ENCODE measurements at places on chromosomes 3 and 15.
A peak's percentile ranks its signal among the peaks of the same experiment; 100 is the strongest.

DNA sequence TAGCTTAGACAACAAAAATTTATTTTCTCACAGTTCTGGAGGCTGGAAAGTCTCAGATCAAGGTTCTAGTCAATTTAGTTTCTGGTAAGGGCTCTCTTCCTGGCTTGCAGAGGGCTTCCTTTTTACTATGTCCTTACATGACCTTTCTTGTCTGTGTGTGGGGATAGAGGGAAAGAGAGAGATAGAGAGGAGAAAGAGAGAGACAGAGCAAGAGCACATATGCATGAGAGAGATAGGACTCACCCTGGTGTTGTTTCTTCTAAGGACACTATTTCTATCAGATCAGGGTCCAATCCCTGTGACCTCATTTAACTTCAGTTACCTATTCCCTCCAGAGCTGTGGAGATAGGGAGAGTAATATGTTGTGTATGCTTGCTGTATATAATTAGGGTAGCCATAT lies 44.9 kb upstream of the TEX9 start:
- DNase-seq: no peak

GRCh38 chr3:50302095-50303012 lies 1.0 kb downstream of the HYAL1 start:
- DNase-seq: no peak

- no peak for DNase-seq
Measured at GRCh38 chr3:45010811-45011333, 15.2 kb upstream of the CLEC3B start.

- DNase-seq: no peak
Measured at GRCh38 chr3:12187448-12188327, 29.0 kb upstream of the TIMP4 start.

DNA sequence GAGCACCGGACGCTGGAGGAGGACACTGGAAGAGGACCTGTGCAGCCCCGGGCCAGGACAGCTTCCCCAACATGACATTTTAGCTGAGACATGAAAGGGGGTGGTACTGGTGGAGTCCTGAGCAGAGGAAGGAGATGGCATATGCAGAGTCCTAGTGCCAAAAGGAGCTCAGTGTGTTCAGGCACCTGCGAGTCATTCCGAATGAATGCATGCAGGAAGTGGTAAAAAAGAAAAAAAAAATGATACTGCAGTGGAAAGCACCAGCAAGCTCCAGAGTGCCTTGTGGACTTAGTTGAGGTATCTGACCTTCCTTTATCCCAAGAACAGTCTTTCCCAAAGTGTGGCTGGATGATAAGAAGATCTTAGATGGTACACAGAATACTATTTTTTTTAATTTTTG lies 6.6 kb upstream of the ZNF148 start:
- DNase-seq: no peak

DNA sequence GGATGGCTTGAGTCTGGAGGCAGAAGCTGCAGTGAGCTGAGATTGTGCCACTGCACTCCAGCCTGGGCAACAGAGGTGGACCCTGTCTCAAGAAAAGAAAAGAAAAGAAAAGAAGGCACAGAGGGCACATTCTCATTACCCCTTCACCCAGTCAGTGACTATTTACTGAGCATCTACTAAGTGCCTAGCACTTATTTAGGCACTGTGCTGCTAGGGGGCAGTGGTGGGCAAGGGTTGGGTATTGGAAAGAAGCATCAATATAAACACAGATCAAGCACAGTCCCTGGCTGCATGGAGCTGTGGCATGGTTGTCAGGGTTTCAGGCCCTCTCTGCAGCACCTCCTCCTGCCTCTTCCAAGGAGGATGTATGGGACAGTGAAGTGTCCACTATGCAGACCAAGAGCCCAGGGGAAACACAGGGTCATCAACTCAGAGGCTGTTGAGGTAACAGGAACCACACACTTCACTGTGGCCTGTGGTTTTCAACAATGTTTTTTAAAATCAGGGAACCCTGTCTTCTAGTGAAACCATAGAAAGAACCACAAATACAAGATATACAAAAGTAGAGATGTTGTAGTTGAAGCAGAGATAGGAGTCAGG lies 138.5 kb downstream of the RAB11A start:
- no peak for DNase-seq

DNA sequence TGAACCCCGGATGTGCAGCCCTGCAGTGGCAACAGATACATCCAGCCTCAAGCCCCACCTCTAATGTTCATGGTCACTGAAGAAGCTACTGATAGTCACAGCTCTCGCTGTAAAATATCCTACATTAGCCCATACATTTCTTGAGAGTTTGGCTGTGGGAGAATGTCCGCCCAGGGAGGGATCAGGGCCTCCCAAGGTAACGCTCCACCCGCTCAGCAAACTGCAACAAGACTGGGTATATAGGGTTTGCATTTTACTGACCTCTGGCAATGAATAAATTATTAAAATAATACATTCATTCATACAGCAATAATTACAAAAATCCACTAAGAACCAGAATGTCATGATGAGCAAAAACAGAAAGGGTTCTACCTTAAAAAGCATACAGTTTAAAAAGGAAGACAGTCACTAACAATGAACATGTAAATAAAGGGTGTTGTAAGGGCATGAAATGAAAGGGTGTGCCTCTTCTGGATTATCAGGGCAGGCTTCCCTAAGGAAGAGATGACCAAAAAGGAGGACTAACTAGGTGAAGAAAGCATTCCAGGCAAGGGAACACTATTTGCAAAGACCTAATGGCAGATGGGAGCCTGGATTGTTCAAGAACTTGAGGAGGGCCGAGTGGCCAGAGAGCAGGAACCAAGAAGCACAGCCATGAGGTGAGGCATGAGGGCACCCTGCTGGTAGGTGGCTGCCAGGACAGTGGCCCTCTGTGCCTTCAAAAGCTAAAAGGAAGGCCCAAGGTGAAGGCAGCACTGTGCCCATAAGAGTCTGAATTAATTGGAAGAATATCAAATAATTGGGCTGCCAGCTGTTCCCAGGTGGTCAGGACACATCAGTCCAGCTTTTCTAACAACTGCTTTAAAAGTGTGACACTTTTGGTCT lies 28.1 kb upstream of the CTDSPL start:
- DNase-seq: no peak

GRCh38 chr15:65804252-65804931 lies 12.3 kb upstream of the DENND4A start:
- DNase-seq: no peak

- DNase-seq: no peak
Measured at GRCh38 chr15:69058830-69059556, 44.5 kb downstream of the NOX5 start.

DNA sequence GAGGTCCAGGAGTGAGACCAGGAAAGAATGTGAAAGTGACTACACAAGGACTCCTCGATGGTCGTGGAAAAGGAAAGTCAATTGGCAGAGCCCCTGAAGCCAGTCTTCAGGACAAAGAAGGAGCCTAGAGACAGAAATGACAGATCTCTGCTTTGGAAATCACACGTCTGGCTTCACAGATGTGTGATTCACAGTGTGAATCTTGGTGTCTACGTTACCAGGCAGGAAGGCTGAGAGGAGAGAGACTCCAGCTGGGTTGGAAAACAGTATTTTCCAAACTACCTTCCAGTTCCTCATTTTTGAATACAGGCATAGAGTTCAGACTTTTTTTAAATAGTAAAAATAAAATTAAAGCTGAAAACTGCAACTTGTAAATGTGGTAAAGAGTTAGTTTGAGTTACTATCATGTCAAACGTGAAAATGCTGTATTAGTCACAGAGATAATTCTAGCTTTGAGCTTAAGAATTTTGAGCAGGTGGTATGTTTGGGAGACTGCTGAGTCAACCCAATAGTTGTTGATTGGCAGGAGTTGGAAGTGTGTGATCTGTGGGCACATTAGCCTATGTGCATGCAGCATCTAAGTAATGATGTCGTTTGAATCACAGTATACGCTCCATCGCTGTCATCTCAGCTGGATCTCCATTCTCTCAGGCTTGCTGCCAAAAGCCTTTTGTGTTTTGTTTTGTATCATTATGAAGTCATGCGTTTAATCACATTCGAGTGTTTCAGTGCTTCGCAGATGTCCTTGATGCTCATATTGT lies 6.0 kb downstream of the CCR2 start:
- no peak for DNase-seq

DNA sequence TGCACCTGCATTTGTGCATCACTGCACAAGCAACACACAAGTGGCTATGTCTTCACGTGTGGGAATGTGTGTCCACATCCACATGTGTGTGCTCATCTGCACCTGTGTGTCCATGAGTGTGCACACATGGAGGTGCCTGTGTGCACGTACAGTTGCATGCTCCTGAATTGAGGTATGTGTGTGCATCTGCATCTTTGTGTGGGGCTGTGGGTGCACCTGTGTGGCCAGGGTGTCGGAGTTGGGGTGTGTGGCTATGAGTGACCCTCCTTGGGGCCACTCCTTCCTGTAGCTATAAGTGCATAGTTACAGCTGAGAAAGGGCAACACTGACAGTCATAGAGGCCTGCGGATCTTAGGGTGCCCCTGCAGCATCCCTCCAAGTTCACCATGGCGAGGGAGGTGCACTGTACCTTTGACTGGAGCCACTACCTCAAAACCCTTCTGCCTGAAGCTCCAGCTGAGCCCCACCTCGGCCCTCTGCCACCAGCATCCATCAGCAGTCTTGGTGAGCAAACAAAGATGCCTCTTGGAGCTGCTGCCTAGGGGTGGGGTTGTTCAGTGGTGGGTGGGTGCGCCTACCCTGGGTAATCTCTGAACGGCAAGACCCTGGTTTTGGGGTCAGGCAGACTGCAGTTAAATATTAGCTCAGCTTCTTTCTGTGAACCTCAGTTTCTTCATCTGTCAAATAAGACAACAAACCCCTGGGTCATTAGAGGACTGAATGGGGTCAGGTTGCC lies 5.2 kb upstream of the HHATL start:
- no peak for DNase-seq

GRCh38 chr15:58269455-58270414 lies 131.6 kb downstream of the AQP9 start:
- no peak for DNase-seq

- no peak for DNase-seq
Measured at GRCh38 chr3:192620275-192620674, 107.1 kb downstream of the FGF12 start.

DNA sequence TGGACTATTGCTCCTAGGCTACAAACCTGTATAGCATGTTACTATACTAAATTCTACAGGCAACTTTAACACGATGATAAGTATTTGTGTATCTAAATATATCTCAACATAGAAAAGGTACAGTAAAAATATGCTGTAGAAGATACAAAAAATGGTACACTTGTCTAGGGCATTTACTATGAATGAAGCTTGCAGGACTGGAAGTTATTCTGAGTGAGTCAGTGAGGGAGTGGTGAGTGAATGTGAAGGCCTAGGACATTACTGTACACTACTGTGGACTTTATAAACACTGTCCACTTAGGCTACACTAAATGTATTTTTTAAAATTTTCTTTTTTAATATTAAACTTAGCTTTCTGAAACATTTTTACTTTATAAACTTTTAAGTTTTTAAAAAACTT lies 140.5 kb upstream of the SGO1 start:
- no peak for DNase-seq

GRCh38 chr3:120506828-120507774 lies 56.3 kb upstream of the FSTL1 start:
- DNase-seq: no peak

GRCh38 chr3:136783708-136784191 lies 31.6 kb upstream of the STAG1 start:
- no peak for DNase-seq

- DNase-seq: no peak
Measured at GRCh38 chr15:71054286-71054952, 60.9 kb upstream of the THSD4 start.

- DNase-seq: no peak
Measured at GRCh38 chr3:59641169-59641899, 591.5 kb upstream of the CFAP20DC start.

DNA sequence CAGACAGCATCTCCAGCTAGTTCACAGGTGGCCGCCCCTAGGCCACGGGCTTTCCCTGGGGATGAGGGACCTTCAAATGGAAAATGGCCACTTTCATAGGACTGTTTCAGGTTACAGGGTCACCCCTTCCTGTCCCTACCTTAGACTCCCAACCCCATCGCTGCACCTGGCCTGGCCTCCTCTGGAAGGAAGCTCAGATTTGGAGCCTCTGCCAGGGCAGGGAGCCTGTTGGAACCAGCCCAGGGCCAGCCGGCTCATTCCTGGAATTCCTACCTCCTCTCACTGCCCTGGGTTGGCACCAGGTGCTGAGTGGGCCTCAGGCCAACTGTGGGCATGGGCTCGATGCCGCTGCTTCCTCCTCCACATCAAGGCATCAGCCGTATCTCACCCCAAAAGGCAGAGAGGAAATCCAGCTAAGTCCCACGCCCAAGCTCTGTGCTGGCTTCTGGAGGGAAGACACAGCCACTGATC lies 42.2 kb downstream of the KLHL25 start:
- peak; percentile 16 for DNase-seq

GRCh38 chr3:54164192-54164975 lies 42.0 kb downstream of the CACNA2D3 start:
- DNase-seq: no peak

- no peak for DNase-seq
Measured at GRCh38 chr3:82262193-82262592, 500.7 kb upstream of the GBE1 start.

GRCh38 chr3:126476166-126477060 lies 722 bp upstream of the ZXDC start:
- no peak for DNase-seq

- DNase-seq: no peak
Measured at GRCh38 chr3:175193815-175194518, 334.8 kb downstream of the NAALADL2 start.

DNA sequence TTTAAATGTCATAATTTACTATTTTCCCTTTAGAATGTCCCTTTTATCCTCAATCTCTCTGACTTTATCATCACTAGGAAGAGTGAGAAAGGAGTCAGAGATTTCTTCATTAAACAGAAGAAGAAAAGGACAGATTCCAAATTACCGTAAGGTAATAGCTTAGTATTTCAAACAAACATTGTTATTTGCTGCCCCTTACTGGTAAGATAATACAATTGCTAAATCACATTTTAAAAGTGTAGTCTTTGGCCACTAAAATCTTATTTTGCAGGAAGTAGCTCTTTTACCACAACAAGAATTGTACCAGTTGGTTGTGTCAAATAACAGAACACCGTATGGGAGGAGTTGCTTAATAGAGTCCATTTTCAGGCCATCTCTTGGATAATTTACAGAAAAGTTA lies 53.7 kb downstream of the CGGBP1 start:
- DNase-seq: no peak

DNA sequence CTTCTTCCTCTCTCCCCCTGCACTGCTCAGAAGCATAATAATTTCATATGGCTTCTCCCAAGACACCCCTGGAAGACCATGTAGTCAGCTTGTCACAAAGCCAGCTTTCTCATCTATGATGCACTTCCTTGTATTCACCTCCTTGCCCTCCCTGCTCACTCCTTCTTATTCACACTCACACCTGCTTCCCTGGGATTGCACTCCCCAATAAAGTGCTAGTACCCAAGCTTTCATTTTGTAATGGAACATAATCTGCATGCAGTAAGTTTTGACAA lies 76.9 kb upstream of the FRMD4B start:
- no peak for DNase-seq

DNA sequence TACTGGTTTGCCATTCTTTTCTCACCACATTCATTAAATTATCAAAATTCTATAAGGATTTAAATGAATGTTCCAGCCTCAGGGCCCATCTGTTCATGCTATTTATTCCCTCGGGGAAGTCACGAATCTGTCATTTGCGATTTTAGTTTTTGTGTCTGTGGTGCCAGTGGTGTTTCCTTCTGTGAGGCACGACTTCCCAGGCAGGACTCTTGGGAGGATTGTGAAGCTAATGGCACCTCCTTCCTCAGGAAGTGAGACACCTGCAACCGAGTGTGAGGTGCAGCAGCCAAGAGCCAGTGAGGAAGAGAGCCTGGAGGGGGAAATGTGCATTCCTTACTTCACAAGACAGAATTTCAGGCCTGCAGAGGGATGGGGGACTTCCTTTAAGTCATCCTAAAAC lies 24.1 kb downstream of the SV2B start:
- no peak for DNase-seq

GRCh38 chr15:92391640-92392039 lies 2.0 kb upstream of the ST8SIA2 start:
- no peak for DNase-seq
